GM23248 (cell line): ENCODE measurements at places on chromosomes 16 and 17.

DNA sequence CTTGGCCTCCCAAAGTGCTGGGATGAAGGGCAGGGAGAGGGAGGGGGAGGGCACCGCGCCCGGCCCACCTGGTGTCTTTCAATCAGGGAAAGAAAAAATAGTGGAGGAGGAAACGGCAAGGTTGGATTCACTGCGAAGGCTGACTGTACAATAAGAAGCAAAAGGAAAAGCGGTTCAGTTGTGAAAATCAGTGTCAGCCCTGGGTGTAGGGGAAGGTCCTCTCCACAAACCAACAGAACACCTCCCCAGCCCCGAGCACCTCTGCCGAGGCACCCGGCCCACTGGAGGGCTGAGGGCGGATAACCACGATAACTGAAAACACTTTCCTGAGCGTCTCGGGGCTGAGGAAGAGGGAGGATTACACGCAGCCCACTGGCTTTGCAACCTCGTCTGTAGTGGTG, 1.4 kb upstream of the SPG7 start:
- peak; percentile 45 for DNase-seq

DNA sequence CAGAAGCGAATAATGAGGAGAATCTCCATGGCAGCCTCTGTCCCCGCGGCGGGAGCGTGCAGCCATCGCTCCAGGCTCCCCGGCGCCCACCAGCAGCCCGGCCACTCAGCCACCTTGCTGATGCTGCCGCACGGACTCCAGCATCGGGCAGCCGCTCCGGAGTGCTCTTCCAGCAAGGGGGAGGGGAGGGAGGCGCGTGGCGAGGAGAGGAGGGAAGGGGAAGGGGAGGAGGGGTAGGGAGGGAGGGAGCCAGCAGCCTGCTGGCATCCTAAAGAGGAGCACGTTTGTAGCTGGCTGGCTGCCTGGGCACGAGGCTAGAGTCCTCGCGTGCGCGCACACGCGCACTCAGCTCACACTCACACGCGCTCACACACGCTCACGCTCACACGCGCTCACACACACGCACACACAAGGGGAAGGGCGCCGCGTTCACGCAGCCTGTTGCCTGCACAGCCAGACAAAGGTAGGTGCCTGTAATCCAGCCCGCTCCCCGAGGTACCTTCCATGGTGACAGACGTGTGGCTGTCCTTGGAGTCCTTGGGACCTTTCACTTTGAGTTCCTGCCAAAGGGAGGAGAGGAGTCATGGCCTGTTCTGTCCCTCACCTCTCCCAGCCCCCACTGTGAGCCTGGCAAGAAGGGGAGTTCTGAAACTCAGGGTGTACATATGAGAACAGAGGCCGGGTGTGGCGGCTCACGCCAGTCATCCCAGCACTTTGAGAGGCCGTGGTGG, 82.1 kb downstream of the TIMM22 start:
- no peak for DNase-seq

GRCh38 chr16:78523212-78523985, 423.9 kb downstream of the WWOX start:
- no peak for DNase-seq

GRCh38 chr17:8939496-8940334, 25.8 kb downstream of the PIK3R5 start:
- no peak for DNase-seq

DNA sequence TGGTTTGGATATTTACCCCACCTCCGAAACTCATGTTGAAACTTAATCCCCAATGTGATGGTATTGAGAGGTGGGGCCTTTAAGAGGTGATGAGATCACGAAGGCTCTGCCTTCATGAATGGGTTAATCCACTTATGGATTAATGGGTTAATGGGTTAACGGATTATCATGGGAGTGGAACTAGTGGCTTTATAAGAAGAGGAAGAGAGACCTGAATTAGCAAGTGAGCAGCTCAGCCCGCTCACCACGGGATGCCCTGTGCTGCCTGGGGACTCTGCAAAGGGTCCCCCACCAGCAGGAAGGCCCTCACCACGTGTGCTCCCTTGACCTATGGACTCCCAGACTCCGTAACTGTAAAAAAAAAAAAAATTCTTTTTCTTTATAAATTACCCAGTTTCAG, 16.5 kb upstream of the GPRC5B start:
- no peak for DNase-seq

GRCh38 chr16:4659363-4660353, 33.7 kb upstream of the NUDT16L1 start:
- DNase-seq = no peak

- no peak for DNase-seq
These were observed 20.0 kb upstream of the NXPH3 start for GRCh38 chr17:49555495-49556222.

GRCh38 chr16:74053826-74054225, 242.8 kb upstream of the PSMD7 start:
- DNase-seq = no peak

GRCh38 chr17:44842748-44843147, 4.9 kb upstream of the HIGD1B start:
- peak; percentile 23 for DNase-seq

GRCh38 chr16:46673320-46674013, 15.5 kb downstream of the VPS35 start:
- DNase-seq = peak; percentile 74

DNA sequence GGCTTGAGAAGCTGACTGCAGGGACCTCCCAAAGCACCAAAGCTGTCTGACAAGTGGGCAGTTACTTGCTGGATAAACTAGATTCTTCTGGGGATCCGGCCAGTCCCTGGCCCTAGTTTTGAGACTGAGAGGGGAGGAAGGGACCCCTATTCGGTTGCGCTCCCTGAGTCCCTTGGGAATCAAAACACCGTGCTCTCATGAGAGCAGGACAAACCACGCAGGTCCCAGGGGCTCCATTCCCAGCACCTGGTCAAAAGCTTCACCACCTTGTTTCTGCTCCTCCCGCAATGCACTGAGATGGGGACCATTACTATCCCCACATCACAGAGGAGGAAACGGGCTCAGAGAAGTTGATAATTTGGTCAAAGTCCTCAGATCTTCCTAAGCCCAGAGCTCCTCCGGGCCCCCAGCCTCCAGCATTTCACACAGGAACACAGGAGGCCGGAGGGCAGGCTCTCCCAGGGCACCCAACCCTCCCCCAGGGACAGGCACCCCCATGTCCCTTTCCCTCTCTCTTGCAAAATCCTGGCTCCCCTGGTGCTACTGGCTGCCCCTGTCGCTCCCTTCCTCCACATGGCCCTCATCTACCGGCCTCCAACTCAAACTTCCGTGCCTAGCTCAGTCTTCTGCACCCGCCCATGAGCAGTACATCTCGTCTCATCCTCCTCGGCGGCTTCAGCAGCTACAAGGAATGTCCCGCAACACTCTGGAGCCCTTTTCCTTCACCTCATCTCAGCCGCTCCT, 3.3 kb downstream of the TRIM65 start:
- no peak for DNase-seq

DNA sequence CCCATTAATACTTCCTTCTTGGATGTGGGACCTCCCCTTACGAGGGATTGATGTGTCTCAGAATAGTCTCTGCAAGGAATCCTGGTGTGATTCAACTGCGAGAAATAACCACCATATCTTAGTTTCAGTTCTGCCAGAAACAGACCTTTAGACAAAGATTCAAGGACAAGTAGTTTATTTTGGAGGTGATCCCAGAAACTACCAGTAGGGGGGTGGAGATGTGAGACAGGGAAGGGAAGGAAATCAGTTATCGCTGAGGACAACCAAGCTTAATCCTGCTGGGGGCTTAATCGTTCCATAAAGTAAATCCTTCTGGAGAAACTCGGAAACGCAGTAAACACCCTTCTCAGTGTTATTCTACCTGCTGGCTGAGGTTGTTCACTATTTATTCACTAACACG, 5.0 kb upstream of the SDR42E1 start:
- peak; percentile 35 for DNase-seq

GRCh38 chr16:85399583-85400284, 213.4 kb upstream of the GSE1 start:
- no peak for DNase-seq

GRCh38 chr17:80857756-80858171, 133.9 kb upstream of the CHMP6 start:
- no peak for DNase-seq

DNA sequence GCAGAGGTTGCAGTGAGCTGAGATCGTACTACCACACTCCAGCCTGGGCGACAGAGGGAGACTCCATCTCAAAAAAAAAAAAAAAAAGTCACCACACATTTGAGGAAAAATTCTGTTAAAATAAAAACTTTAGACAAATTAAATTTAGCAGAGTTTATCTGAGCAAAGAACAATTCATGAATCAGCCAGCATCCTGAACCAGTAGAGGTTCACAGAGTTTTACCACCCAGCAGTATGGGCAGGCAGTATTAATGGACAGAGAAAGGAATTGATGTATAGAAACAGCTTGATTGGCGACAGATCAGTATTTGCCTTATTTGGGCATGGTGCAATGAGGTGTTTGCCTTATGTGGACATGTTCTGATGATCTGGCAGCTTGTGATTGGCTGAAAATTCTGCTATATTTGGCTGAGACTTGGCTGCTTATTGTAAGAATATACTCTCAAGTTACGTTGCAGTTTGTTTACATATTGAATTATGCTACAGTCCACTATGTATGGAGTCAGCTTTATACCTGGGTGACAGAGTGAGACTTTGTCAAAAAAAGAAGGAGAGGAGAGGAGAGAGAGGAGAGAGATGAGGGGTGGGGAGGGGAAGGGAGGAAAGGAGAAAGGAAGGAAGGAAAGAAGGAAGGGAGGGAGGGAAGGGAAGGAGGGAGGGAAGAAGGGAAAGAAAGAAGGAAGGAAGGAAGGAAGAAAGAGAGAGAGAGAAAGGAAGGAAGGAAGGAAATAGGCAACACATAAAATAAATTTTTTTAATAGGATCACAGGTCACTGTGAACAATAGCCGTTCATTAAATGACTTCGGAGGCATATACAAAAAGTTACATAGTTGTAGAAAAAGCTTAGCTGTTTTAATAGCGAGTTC, 14.6 kb downstream of the ABCC3 start:
- no peak for DNase-seq

DNA sequence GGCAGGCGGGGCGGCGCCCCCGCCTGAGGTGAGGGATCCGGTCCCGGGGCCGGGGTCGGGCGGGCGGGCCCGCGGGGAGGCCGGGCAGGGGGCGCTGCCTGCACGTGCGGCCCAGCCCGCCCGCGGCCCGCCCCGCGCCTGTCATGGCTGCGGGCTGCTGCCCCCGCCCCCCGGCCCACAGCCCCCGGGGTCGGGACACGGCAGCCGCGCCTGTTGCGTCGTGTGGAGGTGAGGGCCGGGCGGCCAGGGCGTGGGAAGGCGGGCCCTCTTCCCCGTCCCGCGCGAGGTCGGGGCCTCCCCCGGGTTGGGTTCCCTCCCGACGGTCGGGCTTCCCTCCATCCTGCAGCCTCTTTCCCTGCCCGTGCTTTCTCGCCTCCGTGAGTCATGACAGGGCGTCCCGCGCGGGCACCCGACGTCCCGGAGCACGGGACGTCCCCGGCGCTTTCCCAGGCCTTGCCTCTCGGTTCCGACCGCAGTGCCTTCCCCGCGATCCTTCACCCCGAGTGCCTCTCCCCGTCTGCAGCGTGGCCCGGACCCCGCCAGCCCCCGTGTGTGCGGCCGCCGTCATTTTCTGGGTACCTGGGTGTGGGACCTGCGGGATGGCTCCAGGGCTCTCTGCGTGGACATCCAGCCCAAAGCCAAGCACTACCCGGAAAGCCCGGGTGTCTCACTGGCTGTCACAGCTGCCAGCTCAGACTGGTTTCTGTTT, 76.7 kb downstream of the CHD9 start:
- DNase-seq = peak; percentile 88

- DNase-seq = peak; percentile 67
These were observed 22.6 kb upstream of the NF1 start for GRCh38 chr17:31072186-31072585.

DNA sequence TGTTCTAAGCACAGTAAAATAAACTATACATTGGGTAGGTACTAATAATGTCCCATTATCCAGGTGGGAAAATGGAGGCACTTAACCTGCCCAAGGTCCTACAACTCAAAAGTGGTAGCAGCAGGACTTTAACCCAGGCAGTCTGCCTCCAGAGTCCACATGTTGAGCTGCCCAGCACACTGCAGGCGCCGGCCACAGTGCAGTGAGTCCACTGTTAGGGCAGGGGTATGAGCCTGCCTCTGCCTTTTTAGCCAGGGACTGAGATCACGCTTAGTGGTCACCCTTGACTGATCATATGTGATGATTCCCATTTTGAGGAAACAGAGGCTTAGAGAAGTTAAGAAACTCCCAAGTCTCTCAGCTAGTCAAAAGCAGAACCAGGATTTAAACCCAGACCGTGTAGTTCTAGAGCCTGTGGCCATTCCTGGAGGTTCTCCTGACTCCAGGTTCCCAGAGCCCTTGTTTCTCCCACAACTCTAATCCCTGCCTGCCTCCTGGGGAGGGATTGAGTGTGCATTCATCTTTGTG, 8.4 kb downstream of the CES1 start:
- no peak for DNase-seq

GRCh38 chr16:49704586-49705155, 151.2 kb downstream of the ZNF423 start:
- DNase-seq = no peak

GRCh38 chr16:72995151-72995881, 52.6 kb downstream of the ZFHX3 start:
- no peak for DNase-seq

DNA sequence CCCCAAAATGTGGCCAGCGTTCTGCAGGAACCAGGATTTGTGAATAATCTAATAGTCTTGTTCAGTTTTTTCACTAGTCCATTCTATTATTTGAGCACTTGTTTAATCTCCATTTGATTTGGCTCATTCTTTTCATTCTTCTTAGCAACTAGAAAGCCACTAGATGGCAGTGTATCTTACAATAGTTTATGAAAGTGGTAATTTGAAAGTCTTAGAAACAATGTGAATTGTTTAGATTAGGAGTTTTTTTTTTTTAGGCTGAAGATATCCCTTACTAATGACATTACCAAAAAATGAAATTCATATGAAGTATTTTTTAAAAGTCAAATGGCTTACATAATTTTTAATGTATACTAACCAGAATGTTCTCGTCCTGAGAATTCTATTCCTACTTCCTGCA, 6.7 kb downstream of the ERI2 start:
- DNase-seq = peak; percentile 72

GRCh38 chr17:35432176-35433074, at the start of gene SLFN12:
Gene SLFN12 (minus strand): TSS chr17:35432500. CDS start chr17:35423028, 9,472 bp downstream.
- DNase-seq = peak; percentile 94

DNA sequence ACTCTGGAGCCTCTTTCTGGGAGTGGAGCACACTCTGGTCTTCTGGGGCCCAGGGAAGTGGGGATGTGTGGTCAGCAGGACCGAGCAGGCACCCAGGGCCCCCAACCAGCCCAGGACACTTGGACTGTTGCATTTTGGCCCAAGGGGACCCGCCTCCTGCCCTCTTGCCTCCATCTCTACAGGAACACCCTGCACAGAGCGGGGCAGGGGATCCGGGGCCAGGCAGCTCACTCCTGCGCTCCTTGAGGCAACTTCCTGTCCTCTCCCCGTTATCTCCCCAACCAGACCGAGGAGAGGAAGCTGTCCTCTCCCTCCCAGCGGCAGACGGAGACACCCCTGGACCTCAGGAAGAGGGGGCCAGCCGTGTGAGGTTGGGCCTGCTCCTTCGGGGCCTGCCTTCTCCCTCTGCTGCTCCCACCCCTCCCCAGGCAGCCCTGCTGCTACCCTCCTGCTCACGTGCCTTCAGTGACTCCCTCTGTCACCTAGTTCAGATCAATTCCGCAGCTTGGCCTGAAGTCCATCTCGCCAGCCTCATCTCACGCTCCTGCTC, 10.0 kb upstream of the ATP2A3 start:
- no peak for DNase-seq
